ENCODE measurements at places on chromosomes 4 and X.

DNA sequence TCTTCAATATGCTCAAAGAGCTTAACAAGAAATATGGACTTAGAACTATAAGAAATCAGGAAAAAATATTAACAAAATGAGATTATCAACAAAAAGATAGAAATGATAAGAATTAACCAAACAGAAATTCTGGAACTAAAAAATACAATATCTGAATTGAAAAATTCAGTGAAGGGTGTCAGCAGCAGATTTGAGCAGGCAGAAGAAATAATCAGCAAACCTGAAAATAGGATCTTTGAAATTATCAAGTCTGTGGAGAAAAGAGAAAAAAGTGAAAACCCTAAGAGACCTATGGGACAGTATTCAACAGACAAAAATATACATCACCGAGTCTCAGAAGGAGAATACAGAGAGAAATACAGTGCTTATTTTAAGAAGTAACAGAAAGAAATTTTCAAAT is 877.8 kb upstream of the AGA start:
- DNase-seq, result no peak

- no peak for DNase-seq
These were observed at the start of gene TRIM2 for GRCh38 chr4:153204247-153204671. TRIM2 (plus strand) TSS chr4:153204443; CDS start chr4:153204531, 88 bp downstream.

DNA sequence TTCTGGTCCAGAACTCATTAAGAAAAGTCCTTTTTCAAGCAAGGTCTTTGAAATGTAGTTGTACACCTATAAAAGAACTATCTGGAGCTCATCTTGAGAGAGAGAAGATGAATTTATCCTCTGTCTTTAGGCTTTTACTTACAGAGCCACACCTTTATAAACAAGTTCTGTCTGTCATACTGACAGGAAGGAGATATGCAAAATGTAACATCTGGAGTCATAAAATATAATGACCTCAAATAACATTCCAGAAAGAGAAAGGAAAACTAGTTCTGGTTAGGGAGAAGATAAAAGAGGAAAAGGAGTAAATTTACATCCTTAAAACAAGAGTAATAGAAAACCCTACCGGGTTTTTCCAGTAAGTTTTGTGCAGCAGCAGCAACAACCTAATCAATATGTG is 1.3 kb downstream of the INPP4B start:
- DNase-seq, result no peak

DNA sequence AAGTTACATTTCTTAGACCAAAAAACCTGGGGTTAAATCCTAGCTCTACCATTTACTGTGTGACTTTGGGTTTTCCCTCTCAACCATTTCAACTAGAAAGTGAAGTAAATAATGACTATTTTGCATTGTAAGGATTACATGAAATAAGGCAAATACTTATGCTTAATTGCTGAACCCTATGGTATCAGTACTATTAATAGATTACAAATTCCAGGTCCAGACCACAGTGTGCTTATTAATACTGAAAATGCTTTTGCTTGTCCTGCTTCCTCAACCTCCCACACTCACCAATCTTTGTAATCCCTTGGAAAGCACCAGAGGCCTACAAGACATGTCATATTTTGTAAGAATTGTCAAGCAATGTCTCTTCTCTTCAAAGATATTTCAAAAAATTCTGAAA is 456.5 kb downstream of the SPOCK3 start:
- no peak for DNase-seq

- DNase-seq, result no peak
These were observed 15.3 kb downstream of the TKTL1 start for GRCh38 chrX:154310616-154311536.

DNA sequence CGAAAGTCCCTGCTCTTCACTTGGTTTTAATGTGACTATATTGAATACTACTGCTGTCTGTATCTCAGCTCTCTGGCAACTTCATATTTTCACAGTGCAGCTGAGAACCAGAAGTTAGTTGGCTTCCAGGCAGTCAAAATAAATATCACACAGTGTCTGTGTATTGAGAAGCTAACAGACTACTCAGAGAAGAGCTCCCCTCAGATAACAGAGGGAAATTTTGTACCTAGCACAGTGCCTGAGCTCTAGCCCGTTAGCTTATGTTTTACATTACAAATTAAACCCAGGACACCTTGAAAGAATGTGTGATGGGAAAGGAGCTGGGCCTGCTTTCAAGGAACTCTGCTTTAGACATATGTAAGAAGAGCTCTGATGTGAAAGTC is 22.7 kb downstream of the JADE1 start:
- no peak for DNase-seq

- no peak for DNase-seq
These were observed 47.0 kb downstream of the SNX25 start for GRCh38 chr4:185256446-185256845.

DNA sequence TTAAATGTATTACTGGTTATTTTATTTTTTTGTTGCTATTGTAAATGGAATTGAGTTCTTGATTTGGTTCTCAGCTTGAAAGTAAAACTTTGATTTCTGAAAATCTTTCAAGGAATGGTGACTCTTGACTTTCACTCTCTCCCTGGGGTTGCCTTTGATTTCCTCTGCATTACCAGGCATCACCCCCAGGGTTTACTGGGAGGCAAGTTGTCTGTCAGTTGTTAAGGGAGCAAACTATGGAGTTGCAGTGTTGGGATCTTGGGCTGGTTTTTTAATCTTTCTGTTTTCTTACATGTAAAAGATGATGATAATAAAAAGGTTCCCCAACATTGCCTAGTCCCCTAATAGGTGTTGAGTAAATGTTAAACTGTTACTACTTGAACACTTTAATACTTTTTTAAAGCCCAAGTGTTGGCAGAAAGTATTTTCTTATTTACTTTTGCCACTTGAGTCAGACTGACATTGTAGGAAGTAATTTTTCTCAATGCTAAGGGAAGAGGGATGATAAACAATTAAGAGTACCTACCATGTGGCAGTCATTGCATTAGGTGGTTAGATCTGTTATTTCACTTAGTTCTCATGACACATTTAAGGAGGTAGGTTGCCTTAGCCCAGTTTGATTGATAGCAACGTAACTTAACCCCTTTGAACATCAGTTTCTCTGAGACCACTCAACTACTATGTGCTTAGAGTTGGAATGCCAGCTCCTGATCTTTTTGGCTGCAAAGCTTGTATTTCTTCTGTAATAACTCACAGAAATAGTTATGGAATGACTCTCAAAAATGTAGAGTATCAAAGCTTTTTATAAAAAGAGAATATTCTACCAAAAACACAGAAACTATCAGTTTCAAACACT is 67.1 kb downstream of the DCLK2 start:
- DNase-seq, result no peak

DNA sequence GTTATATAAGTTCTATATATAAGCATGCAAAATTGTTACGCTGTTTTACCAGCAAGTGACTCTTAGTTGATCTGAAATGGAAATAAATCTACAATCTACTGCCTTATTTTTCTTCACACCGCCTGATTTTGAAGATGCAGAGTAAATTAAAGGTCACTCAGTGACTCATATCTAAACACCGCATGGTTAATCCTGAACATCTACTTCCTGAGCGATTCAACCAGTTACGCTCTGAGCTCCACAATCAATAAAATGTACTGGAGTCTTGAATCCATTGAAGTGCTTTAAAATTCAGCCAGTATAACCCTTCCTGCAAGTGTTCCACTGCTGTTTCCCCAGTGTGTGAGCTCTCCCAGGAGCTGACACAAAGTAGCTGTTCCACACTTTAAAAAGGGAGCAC is 192.8 kb downstream of the SLC7A11 start:
- DNase-seq, result no peak

DNA sequence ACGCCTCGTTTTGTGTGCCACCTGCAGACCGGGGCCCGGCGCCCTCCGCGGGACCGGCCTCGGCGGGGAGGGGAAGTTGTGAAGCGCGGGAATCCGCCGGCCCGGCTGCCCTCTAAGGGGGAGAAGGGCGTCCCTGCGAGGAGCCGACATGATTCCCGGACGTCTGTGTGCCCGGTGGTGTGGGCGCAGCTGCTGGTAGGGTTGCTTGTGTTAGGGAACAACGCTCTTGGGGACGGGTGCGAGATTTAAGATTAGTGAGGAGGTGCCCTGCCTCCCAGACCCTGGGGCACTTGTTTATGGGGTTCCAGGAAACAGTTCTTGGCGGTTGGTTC is 627 bp downstream of the CDKN2AIP start:
- no peak for DNase-seq

DNA sequence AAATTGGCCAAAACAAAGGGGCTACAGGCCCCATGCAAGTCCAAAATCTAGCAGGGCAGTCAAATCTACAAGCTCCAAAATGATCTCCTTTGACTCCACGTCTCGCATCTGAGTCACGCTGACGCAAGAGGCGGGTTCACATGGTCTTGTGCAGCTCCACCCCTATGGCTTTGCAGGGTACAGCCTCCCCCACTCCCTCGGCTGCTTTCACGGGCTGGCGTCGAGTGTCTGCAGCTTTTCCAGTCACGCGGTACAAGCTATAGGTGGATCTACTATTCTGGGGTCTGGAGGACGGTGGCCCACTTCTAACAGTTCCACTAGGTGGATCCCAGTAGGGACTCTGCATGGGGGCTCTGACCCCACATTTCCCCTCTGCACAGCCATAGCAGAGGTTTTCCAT is 99.2 kb upstream of the KCNIP4 start:
- DNase-seq, result no peak

DNA sequence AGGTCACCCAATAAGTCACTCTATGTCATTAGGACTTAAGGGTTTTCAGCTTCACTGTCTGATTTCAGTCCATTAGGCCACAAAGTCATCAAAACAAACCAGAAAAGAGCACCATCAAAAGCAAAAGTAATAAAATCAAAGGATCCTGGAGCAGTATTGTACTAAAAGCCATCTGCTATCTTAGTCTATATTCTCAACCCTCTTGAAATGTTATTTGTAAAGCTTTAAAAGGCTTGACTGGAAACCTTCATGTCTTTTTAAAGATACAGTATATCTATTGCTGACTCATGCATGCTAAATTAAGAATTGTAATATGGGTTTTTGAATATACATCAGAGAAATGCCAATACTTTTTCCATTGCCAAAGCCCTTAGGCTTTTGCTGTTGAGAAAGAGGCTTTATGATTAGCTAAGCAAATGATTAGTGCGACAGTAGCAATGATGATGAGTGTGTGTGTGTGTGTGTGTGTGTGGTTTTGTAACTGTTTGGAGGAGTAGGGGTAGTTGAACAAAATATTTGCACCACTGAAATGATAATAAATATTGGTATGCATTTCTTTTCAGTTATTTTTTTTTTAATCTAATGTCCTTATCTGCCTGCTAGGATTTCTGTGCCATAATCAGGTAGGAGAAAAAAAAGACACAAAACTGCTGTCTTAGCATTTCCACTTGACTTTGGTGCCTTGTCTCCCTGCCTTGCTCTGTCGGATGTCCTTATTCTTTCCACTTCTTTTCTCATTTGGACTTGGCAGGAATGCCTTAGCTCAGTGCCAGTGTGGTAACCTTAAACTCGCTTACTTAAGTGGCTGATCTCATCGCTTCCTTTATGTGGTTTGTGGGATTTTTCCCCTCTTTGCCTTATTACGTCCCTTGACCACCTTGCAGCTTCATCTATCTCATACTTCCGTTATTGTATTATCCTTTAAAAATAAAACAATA is 119.7 kb downstream of the PCDH7 start:
- DNase-seq, result no peak

GRCh38 chr4:77001907-77002306 is 52.4 kb downstream of the SEPTIN11 start:
- DNase-seq, result no peak

GRCh38 chr4:21203416-21203815 is 503.2 kb downstream of the PACRGL start:
- no peak for DNase-seq

DNA sequence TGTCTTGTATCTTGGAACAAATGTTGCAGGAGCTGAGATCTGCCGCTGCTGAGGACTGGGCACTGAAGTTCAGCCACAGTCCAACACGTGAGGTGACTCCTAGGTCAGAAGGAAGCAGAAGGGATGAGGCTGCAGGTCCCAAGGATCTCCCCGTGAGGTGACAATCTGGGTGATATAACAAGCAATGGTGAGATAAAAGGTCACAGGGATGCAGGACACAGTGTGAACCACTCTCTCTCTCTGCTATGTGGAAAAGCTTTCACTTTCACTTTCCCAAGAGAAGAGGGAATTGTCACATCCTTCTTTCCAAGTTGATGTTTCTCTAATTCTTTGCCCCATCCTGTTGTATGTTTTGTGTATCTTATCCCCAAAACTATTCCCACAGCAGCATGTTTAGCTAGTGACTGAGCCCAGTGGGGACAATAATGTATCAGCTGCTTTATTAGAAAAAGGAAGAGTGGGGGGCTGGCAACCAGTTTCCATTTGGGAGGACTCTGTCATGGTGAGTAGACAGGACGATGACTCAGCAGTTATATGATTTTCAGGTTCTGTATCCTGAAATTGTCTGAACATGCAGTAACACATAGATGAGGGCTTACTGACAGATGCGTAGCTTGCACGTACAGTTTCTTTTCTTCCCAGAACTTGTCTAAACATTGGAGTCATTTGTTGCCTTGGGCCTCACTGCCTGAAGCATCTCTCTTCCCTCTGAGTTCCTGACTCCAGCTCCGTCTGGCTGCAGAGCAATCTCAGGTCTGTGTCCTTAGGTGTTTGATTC is 1415.8 kb upstream of the TENM3 start:
- DNase-seq, result no peak

- no peak for DNase-seq
These were observed 300.7 kb downstream of the NR3C2 start for GRCh38 chr4:148141501-148141900.

GRCh38 chr4:39548425-39549067 is 21.3 kb upstream of the UGDH start:
- no peak for DNase-seq

GRCh38 chr4:165553221-165553810 is 174.5 kb downstream of the CPE start:
- no peak for DNase-seq

DNA sequence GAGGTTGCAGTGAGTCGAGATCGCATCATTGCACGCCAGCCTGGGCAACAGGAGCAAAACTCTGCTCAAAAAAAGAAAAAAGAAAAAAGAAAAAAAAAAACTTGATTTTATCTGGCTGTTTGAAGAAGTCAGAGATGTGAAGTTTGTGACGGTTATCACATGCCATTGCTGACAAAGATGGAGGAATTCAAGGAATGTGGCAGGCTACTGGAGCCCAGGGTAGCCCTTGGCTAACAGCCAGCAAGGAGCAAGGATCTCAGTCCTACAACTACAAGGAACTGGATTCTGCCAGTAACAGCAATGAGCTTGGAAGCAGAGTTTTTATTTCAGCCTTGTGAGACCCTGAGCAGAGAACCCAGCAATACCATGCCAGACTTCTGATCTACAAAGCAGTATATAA is 24.3 kb upstream of the TET2 start:
- DNase-seq, result no peak

GRCh38 chr4:72767618-72768302 is 198.7 kb upstream of the ADAMTS3 start:
- no peak for DNase-seq

- DNase-seq, result no peak
These were observed 123.8 kb upstream of the CXCL13 start for GRCh38 chr4:77481856-77482255.

GRCh38 chr4:86101410-86101809 is 258.4 kb downstream of the MAPK10 start:
- no peak for DNase-seq
